MG63 (cell line): ENCODE measurements at places on chromosomes 1 and 21.

DNA sequence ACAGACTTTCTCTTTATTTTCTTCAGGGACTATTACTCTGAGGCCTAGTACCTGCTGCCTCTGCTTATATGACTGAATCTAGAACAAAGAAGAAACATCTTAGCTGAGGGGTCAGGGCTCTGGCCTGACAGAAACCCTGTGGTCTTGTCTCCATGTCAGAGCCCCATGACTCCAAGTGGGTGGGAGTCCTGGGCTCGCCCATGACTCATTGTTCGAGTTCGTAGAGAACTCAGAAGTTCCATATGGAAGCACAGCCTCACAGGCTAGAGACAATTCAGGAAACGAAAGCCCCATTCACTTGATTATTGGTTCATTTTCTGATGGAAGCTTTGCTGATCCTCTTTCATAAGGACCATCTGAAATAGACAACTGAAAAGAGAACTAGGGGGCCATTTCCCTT, 73.2 kb downstream of the CD58 start:
- no peak for DNase-seq

DNA sequence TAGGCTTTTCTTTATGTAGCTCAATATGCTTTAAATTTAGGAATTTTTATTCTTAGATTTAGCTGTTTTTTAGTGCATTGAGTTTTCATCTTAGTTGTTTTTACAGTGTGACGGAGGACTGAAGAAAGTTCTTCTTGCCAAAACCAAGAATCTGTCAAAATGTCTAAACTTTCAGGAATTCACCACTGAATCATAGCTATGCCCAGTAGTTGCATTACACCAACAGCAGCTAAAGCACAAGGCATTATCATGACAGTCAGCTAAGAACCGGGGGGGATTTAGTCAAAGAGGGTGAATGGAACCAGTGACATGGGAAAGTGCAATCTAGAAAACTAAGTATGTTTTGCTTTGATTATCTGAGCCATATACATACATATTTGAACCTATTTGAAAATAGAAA, 6.5 kb upstream of the C1orf146 start:
- DNase-seq, result no peak

GRCh38 chr1:12161662-12162458, 4.9 kb upstream of the TNFRSF1B start:
- DNase-seq, result peak; percentile 92

DNA sequence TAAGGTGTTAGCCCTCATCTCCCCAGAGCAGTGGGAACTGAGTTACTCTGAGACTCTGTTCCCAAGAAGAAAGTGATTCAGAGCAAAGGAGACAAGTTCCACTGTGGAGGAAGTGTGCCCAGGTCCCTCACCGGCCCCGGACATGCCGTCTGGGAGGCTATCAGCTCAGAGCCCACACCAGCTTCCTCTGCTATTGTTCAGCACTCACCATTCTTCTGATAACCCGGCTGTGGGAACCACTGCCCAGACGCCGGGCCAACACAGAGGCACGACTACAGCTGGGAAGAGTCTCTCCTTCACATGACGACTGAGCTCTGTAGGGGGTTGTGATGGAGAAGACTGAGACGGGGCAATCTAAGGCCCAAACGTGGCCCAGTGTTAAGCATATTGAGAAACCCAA, 34.2 kb upstream of the GJA5 start:
- DNase-seq, result no peak

- peak; percentile 62 for DNase-seq
Measured at GRCh38 chr1:20381045-20381641, 90.5 kb downstream of the VWA5B1 start.

GRCh38 chr21:28899220-28899619, 93.5 kb downstream of the LTN1 start:
- no peak for DNase-seq

GRCh38 chr21:21412096-21412495, 413.9 kb downstream of the NCAM2 start:
- DNase-seq, result no peak

GRCh38 chr1:84141182-84142003, 2.7 kb upstream of the PRKACB start:
- no peak for DNase-seq

DNA sequence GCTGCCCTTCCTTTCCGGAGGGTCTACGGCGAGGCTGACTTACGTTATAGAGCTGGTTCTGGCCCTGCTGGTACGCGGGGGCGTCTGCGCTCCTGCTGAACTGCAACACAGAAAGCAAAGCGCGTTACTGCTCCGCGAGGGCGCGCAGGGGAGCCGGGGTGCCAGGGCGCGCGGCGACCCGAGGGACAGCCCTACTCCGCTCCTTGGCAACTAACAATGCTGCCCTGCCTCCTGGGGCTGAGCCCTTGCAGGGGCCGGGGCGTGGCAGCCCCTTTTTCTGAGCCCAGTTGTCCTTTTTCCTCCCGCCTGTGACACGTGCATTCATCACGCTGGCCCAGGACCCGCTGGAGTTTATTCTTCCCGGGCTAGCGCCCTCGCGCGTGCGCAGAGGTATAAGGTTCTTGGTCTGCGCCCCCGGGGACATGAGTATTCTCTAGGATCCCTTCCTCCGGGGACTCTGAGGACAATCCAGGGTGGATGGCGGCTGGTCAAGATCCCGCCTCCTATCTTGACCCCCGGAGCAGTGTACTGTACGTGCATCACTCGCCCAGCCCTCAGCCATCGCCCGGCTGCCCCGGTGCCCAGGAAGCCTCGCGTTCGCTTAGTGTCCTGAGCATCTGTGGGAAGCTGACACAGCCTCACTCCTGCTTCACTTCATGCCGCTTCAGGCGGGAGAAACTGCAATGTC, 78.9 kb downstream of the CD247 start:
- DNase-seq, result peak; percentile 56

GRCh38 chr1:118960026-118960561, 28.0 kb downstream of the TBX15 start:
- no peak for DNase-seq

GRCh38 chr1:8858888-8859706, 19.4 kb downstream of the ENO1 start:
- no peak for DNase-seq

- no peak for DNase-seq
Measured at GRCh38 chr21:32645261-32646182, 33.3 kb upstream of the CFAP298 start.

GRCh38 chr1:117611894-117612483, 6.1 kb downstream of the TENT5C start:
- no peak for DNase-seq

DNA sequence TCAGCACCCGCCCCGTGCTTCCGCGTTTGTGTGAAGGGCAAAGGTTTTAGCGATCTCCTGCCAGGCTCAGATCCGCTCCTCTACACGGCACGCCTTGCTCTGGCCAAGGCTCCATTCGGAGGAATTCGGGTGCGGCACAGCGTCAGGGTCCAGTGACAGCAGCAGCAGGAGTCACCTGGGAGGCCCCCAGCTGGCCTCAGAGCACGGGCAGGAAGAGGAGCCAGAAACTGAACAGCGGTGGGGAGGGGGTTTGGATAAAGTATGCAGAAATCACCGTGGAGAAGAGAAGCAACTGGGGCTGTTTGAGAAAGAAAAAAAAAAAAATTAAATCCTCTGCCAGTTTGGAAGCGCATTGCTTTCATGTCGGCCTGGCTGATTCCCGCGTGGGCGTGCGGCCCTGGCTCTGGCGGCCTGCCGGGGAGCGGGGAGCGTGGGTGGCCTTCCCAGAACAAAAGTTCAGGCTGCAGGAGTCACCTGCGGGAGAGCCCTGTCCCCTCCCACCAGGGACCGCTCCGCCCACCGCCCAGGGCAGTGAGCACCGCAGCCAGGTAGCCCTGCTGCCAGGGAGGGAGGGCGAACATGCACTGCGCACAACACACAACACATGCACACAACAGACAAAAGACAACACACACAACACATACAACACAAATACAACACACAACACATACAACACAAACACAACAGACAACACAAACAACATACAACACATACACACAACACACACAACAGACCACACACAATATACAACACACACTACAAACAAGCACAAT, 107.6 kb downstream of the ETS2 start:
- DNase-seq, result peak; percentile 89

DNA sequence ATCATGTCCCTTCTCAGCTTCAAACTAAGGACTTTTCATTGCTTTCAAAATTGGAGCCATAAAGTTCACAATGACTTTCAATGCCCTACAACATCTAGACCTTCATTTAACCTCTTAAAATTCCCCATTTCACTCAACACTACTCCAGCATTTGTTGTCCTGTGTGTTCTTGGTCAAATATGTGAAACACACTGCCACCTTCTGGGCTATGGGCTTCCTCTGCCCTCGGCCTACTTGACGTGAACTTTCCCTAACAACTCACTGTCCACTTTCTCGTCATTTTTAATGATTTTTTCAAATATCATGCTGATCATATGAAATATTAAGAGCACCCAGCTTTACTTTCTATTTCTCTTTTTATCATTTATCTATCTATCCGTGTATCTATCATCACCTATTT, 2018.4 kb downstream of the NCAM2 start:
- peak; percentile 6 for DNase-seq

DNA sequence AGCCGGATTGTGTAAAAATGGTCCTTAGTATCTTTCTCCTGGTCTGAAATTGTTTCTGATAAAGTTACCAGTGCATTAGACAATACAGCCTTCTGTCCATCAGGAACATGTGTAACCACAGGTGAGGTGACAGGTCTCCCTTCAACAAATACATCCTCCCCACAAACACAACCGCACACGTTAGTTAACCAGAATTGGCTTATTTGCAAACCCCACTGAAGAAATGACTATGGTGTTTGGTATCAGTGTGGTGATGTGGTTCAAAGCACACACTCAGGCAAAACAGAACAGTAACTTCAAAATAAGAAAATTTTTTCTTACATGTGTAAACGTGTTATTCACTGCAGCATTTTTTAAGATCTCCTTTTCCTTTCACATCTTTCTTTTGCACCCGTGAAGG, 517.2 kb upstream of the NR5A2 start:
- no peak for DNase-seq

- DNase-seq, result no peak
Measured at GRCh38 chr1:160374306-160375110, 7.6 kb downstream of the NHLH1 start.

DNA sequence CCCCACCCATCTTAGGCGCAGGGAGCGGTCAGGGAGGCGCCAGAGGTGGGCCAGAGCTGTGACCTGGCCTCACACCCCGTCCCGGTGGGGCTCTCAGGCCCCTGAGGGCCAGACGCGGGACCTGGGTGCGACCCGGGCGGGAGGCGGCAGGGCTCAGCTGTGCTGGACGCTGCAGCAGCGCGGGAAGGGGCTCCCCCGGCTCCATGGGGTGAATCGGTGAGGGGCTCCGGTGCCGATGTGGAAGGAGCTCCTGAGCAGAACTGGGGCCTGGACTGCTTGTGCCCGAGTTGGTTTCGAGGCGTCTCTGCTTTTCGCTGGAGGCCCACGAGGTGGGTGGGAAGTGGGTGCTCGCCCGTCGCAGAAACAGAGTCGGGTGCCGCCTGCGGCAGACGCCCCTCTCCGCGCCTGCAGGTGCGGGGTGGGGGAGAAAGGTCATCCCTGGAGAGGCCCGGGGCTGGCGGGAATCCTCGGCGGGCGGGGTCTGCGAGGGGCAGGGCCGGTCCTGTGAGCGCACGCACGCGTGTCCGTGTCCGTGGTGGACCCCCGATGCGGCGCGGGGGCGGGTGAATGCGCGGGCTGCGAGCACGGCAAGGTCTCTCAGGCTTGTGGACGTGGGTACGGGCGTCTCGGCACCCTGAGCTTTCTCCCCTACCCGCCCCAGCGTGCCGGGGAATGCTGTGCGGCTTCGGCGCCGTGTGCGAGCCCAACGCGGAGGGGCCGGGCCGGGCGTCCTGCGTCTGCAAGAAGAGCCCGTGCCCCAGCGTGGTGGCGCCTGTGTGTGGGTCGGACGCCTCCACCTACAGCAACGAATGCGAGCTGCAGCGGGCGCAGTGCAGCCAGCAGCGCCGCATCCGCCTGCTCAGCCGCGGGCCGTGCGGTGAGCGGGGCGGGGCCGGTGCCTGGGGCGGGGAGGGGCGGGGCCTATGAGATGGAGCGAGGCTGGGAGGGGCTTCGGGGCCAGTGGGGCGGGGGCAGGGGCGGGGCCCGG, 20.4 kb downstream of the AGRN start:
- DNase-seq, result peak; percentile 49

DNA sequence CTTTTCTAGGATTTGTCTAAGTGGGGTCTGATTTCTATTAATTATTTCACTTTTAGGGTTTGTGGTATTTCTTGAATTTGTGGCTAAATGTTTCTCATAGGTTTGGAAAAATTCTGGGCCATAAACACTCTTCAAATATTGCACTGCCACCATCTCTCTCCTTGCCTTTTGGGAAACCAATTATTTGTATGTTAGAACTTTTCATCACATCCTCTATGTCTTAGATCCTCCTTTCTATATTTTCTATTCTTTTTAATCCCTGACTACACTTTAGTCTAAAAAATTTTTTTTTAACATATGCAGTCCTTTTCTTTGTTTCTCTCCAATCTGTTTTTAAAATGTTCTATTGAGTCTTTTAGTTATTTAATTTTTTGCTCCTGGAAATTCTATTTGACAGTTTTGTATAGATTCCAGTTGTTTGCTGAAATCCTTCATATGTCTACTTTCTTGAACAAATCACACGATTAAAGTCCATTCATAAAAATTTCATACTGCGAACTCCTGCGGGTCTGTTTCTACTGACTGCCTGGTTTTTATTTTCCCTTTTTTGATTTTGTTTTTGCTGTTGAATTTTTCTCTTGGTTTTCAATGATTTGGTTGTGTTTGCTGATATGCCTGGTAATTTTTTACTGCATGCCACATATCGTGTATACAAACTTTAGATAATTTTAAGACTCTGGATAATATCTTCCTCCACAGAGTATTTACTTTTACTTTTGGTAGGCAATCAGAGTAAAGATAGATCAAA, 143.1 kb downstream of the COQ8A start:
- no peak for DNase-seq

DNA sequence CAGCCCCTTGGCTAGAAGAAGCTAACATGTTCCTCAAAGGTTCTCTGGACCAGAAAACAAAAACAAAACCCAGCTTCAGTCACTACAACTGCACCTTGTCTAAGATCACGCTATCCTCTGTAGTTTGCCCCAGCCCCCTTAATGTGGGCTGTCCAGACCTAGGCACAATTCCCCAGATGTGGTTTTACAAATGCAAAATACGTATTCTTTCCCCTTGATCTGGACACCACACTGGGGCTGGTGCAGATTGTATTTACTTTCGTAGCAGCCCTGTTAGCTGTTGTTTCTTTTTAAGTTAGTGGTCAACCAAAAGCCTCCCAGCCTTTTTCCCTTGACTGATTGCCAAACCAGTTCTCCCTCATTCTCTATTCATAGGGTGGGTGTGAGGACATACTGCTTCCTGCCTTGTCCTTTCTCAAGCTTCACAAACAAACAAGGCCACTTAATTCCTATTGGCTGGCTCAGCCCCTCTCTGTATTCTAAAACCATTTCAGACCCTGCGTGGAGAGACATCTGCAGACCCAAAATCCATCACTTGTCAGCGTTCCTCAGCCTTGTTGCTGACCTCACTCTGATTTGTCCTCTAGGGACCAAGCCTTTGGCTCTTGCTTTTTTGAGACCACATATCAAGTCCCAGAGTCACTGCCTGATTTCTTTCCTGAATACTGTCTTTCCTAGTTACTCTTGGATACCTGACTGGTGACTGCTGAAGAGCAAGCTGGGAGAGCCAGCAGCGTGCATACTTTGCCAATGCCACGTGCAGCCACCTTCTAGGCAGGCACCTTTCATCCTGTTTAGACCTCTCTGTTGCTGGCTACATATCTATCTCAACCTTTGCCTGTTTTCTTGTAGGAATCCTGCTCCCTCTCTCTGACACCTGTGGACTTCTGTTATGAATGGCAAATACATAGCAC, 96.4 kb upstream of the RAB3GAP2 start:
- no peak for DNase-seq

- DNase-seq, result no peak
Measured at GRCh38 chr1:214515544-214516433, 35.6 kb downstream of the PTPN14 start.

- no peak for DNase-seq
Measured at GRCh38 chr1:86971778-86972177, 57.3 kb downstream of the HS2ST1 start.
